Fibroblast of the aortic adventitia (primary cell): ENCODE measurements at places on chromosomes 5 and 9.

GRCh38 chr9:96383165-96383942 is at the start of gene SLC35D2:
SLC35D2 (minus strand) TSS chr9:96383711; CDS start chr9:96383634, 77 bp downstream.
- peak; percentile 53 for DNase-seq

DNA sequence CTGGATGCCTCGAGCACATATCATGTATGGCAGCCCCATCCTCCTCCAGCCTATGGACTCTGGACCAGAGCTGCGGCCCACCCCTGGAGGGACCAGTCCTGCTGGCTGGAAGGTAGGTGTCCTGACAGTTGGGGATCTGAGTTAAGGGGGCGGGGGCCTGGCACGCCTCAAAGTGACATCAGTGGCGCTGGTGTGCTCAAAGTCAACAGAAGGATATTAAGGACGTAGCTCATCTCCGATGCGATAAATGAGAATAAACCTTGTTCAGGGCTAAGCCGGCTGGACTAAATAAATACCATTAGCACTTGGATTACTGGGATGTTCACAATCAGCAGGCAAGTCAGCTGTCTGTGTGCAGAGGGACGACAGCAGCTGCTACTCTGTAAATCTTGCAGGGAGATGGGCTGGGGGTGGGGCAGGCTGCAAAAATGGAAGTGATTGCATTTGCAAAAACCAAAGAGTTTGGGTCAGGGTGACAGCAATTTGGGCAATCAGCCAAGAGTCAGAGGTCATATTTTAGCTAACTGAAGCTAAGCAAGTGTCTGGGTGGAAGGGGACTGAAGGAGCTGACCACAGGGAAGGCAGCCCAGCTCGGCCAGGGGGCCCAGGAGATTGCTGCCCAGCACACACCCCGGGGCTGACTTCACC is 80.0 kb upstream of the LRRTM2 start:
- DNase-seq = no peak

DNA sequence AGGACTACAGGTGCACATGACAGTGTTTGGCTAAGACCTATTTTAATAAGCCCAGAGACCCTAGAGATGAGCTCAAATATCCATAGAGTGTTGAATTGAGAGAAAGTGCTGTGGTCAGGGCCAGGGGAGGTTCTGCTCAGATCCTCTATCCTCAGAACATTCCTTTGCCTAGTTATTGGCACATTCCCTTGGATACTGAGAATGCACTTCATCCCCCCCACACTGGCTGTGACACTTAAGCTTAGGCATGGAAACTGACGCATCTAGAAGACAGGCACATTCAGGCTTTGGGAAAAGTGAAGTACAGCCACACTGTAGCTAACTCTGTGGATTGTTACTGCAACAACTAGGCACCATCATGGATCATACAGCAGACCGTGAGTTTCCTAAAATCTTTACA is 27.1 kb upstream of the RASGRF2 start:
- no peak for DNase-seq

DNA sequence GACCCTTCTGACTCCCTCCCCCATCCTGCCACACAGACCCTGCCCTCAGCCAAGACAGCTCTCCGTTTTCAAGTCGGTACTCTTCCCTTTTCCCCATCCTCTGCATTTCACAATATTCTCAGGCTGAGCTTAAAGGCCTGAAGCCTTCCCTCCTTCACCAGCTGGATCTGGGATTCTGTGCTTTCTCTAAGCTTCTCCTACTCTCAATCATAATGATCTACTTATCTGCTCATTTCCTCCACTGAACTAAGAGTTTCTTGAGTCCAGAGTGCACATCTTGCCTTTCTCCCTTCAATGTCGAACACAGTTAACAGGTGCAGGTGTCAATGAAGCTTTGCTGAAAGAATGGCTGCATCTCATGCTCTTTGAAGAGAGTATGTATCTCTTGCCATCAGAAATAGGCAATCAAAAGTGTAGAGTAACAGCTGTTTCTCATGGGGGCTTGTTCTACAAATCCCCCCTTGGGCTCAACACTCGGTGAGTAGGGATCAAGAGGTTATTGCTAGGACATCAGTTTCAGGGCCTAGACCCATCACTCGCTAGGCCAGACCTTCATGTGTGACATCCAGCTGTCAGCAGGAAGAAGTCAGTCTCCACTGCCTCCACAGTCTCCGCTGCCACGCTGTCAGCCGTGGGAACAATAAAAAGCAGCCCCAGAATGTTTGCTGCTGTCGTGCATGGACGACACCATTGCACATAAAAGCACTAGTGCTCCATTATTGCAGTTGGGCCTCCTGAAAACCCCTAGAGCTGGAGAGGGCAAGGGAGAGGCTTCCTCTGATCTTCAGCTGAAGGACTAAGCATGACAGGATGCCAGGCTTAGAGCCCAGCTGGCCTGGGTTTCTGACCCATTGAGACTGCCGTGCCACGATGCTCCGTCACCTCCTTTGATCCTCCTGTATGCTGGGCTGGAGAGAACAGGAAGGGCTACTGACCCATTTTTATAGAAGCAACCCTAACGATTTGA is 23.7 kb downstream of the TRAF1 start:
- DNase-seq = no peak

DNA sequence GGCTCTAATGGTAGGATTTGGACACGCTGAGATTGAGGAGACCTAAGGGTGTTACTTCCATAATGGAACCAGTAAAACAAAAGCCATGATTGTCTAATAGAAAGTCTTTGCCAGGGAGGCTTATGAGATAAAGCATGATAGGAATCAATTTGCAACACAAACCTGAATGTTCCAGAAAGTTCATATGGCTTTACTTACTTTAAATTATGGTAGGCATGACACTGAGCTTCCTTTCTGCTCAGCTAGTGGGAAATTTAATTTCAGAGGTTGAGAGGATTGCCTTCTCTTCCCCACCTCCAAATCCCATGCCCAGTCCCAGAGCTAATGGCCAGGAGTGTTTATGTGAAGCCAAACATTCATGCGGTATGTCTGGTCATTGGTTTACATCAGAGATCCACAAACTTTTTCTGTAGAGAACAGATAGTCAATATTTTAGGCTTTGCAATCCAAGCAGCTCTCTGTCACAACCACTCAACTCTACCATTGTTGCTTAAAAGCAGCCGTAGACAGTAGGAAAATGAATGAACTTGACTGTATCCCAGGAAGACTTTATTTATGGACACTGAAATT is 114.5 kb downstream of the UGCG start:
- DNase-seq = no peak

- DNase-seq = no peak
Observed at GRCh38 chr5:133969654-133970324, 1.4 kb upstream of the C5orf15 start.

GRCh38 chr5:8417316-8418048 is 548.5 kb downstream of the MTRR start:
- DNase-seq = no peak
